Activated CD4-positive, alpha-beta T cell treated with anti-CD3 and anti-CD28 coated beads for 24 hours (primary cell): ENCODE measurements at places on chromosomes 2 and 18.

- DNase-seq = no peak
These were observed 447 bp downstream of the TRAF3IP1 start for GRCh38 chr2:238320648-238321281.

DNA sequence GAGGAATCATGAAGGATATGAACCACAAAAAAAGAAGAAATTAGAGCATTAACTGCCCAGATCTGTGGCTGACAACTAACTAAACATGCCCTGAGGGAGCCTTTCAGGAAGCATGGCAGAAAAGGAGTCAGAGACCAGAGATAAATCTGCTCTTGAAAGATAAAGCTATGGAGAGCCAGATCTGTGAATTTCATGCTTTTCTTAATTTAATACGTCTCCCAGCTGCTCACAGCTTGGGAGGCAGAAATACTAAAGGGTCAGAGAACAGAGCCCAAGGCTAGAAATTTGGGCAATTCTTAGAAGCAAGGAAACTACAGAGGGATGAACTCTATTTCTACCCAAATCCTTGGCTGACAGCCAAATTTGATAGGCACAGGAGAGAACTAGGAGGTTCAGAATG lies 223.0 kb upstream of the DPP10 start:
- no peak for DNase-seq

- DNase-seq = no peak
These were observed 137.7 kb upstream of the HAAO start for GRCh38 chr2:42930025-42930581.

DNA sequence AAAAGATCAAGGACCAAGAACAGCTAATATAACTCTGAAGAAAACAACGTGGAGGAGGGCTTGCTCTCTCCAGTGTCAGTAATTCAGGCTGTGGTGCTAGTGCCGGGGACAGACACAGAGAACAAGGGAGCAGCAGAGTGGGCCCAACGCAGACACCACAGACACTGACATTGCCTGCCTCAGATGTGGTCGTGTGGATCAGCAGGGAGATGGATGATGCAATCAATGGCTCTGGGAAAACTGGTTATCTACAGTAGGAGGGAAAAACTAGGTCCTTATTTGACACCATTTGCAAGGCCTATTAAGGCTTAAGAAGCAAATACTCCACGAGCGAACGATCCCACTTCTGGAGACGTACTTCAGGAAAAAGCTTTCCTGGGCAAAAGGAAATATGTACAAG lies 36.1 kb downstream of the HDLBP start:
- no peak for DNase-seq

DNA sequence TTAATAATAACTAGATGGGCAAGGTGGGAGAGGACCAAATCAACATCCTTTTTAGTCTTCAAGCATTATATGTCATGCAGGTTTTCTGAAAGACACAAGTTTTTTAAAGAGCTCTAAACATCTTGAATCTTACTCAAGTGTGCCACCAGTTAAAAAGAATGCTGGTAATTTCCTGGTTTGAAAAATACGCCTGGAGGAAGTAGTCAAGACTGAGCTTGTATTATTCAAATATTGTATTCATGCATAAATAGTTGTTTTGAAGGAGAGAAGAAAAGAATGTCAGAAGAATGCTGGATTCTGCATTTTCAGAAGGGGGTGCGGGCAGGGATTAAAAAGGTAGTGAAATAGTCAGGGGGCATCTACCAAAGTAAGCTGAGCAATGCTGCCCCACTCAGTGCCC lies 90.7 kb downstream of the WDPCP start:
- DNase-seq = no peak

DNA sequence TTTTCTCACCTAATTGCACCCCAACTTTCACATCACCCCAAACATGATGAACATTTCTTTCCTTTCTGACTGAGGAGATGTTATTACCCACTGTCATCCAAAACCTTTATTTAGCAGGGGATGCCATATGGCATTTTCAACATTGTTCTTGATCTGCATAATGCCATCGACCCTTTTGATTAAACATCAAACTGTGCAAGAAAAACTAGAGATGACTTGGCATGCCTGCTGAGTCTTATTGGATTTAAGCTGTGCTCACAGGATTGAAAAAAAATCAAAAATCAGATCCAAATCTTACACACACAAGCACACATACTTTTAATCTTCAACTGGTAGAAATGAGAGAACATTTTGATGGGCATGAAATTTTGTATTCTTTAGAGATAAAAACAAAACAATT lies 536.0 kb downstream of the TMX3 start:
- no peak for DNase-seq

DNA sequence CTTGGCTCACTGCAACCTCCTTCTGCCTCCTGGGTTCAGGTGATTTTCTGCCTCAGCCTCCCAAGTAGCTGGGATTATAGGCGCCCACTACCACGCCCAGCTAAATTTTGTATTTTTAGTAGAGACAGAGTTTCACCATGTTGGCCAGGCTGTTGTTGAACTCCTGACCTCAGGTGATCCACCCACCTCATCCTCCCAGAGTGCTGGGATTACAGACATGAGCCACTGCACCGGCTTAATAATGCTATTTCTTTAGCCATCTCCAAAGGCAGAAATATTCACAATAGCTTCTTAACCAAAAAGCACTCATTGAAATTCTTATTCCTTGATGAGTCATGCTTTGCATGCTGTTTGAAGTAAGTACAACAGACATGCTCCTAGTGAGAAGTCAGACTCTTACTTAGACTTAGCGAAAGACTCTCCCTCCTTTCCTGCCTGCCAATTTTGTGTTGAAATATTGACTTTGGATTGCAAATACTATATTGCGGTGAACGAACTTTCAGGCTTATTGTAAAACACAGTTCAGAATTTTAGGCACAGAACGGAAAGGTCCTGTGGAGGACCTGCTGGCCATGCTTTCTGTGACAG lies 4.4 kb downstream of the ACTR3 start:
- no peak for DNase-seq

DNA sequence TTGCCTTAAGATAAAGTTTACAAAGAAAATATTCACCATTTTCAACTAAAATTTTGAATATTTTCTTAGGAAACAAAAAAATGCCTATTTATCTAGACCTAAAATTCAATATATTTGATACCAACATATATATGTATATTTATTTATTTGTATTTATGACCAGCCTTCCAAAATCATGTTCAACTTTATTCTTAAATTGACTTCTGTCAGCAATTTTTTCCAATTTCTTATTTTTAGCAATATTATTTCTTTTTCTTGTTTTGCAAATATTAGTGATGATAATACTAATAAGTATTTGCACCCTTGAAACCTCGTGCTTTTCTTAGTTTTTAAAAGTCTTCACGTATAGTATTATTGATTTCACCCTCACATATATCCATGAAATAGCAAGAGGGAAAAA lies 68.2 kb upstream of the PHLPP1 start:
- no peak for DNase-seq

- no peak for DNase-seq
These were observed 53.8 kb downstream of the CTIF start for GRCh38 chr18:48592540-48593171.

GRCh38 chr18:45617284-45617683 lies 2.0 kb downstream of the SLC14A2 start:
- DNase-seq = no peak

GRCh38 chr2:27647289-27647688 lies 16.1 kb downstream of the SUPT7L start:
- no peak for DNase-seq

DNA sequence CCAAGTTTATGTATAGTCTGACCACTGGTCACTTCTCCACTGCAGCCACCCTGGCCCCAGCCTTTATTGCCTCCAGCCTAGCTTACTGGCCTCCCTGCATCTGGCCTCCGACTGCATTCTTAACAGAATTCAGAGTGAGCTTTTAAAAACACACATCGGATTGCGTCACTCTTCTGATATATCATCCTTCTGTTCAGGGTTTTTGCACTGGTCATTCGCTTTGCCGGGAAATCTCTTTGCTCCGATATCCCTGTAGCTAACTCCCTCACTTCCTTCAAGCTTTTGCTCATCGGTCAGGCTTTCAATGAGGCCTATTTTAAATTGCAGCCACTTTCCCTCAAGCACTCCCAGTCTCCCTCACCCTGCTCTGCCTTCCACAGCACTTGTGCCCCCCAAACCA lies 101.6 kb upstream of the DLX2 start:
- DNase-seq = no peak

GRCh38 chr18:60070631-60071030 lies 170.8 kb downstream of the PMAIP1 start:
- DNase-seq = no peak

DNA sequence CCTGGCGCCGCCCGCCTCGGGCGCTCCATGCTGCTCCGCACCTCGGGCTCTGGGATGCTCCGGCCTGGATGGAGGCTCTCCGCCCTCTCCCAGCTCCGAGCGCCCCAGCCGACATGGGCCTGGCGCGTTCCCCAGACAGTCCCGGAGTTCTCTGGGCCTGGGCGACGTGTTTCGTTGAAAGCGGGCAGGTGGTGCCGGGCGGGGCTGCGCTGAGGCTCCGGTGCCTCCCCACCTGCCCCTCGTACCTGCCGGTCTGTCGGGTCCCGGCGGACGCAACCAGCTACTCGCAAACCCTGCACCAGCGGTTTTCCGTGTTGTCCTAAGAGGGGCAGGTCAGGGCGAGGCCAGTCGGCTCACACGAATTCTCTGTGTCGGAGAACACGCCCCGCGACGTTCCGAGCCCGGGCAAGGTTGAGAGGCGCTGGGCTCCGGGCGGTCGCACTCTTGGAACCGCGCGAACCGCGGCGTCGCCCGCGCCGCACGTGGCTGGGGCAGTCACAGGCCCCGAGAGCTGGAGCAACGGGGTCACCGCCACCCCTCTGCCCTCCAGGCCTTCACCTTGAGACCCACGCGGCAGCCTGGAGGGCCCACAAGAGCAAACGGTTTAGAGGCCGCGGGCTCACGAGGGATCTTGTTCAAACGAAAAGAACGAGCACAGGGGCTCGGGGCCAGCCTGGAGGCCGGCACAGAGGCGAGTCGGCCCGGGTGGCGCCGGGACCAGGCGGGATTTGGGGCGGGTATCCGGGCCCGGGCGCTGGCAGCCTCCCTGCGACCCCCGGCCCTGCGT lies 4.2 kb upstream of the SIX2 start:
- no peak for DNase-seq

- no peak for DNase-seq
These were observed 38.6 kb upstream of the TTN start for GRCh38 chr2:178845566-178846457.

DNA sequence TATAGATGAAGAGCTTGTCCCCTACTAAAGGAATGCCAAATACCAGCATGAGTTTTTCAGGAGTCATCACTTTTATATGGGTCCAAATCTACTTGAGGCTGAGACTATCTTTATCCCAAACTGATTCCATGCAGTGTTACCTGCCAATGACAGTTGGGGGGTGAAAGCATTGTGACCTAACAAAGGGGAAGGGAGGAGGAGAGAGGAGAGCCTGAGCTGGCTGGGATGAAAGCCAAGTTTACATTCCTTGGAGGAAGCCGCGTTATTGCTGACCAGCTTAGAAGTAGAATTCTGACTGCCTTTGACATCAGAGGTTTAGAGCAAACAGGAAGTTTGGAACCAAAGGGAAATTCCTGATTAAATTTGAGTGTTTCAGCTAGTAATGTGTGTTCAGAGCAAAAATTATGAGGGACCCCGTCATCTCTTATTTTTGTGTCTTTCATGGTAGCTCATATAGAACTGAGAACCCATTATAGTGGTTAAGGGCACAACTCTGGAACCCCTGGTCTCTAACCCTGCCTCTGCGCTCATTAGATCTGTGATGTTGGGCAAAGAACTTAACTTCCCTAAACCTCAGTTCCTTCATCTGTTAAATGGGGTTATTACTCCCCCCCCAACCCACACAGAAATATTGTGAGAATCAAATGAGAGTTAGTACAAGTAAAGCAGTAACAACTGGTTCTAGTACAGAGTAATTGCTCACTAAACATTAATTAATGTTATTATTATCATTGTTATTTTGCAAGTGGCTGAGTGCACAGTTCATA lies 199.3 kb upstream of the EPAS1 start:
- no peak for DNase-seq

DNA sequence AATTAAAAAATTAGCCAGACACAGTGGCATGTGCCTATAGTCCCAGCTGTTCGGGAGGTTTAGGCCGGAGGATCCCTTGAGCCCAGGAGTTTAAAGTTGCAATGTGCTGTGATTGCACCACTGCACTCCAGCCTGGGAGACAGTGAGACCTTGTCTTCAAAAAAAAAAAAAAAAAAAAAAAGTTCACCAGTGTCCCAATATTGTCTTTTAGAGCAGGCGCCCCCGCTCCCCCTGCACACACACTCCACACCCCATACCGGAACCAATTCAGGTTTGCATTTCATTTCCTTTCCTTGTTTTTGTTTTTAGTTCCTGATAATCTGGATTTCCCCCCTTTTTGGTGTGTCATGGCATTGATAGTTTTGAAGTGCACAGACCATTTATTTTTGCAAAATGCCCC lies 10.4 kb downstream of the TMEM87B start:
- DNase-seq = no peak

DNA sequence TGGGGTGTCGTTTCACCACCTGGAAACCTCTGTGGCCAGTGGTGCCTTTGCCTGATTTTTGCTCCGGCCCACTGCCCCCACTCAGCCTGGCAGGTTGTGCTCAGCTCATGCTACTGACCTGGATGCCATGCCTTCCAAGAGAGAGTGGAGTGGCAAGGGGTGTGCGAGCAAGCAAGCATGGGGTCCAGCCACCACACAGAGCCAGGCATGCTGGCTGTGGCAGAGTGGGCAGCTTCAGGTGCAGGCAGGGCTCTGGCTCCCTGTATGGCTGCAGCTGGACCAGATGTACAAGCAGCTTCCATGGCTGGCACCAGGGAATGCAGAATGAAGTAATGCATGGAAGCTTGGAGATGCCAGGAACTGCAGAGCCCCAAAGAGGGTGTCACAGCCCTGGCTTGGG lies 620.5 kb upstream of the SETBP1 start:
- DNase-seq = no peak

GRCh38 chr2:55776479-55776878 lies 82.8 kb upstream of the PNPT1 start:
- no peak for DNase-seq

DNA sequence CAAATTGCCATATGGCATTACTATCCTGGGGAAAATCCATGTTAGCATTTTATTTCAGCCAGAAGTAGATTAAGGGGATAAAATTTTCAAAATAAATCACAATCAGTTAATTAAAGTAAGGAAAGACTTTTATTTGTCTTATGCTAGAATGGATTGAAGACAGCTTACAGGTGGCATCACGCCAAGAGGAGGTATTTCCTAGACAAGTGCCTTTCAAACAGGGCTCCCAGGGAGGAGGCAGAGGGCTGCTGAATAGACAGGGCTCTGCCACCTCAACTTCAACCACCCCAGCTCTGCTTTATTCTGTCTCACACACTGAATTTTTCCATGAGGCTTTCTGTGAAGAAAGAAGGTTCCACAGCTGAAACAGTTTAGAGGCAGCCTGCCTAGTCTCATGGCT lies 12.2 kb downstream of the CCDC68 start:
- DNase-seq = no peak
